SJCRH30 (cell line): ENCODE measurements at places on chromosomes 2 and 18.

DNA sequence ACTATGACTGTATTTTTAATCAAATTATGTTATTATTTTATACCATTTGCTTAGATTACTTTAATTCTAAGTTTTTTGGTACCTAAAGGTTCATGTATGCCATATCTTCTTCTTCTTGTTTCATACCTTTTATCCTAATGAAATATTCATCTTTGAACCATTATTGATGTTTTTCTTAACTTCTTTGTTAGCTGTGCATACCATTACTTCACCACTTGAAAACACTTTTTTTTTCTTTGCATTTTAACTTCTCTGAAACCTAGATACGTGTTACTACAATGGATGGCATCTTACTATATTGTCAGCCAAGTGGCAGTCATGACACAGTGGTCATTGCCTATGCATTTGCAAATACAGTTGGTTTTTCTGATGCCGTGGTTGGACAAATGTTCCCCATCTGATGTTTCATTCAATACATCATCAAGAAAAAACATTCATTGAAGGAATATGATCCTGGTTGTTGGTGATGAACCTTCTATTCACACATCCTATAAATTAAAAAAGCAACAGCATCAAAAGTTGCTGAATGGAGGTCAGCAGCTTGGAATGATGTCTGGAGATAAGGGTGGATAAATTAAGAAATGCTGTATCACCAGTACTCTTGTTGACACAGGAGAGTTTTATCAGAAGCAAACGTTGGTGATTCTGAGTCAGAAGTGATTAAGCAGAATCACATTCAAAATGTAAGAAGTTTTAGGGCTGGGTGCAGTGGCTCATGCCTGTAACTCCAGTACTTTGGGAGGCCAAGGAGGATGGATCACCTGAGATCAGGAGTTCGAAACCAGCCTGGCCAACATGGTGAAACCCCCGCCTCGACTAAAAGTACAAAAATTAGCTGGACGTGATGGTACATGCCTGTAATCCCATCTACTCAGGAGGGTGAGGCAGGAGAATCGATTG, 7.4 kb downstream of the IL36A start:
- DNase-seq = no peak

GRCh38 chr18:69447886-69448285, 47.2 kb downstream of the DOK6 start:
- no peak for DNase-seq

DNA sequence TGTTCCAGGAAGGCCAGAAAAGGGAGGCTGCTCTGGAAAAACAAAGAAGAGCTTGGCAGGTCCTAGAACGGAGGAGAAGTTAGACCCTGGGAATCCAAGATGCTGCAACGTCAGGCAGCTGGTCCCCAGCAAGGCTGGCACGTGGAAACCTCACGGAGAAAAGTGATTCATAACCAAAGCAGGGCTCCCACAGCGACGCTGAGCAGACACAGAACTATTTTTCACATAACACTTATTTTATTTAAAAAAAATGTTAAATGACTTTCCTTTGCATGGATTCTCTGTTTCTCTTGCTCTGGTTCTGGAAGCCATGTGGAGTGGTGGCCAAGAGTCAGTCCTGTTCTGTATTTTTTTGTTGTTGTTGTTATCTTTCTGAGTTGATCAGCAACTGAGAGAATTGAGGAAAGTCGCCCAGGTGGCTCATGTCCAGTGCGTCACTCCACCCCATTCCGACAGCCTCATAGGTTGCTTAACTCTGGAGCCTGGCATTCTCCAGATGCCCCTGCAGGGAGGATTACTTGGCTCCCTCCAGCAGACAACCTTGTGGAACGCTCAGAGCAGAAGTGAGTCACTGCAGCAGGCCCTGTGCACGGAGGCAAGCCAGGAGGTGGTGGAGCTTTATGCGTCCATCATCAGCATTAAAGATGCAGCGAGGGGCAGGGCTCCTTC, 229.9 kb upstream of the HDAC4 start:
- DNase-seq = no peak

DNA sequence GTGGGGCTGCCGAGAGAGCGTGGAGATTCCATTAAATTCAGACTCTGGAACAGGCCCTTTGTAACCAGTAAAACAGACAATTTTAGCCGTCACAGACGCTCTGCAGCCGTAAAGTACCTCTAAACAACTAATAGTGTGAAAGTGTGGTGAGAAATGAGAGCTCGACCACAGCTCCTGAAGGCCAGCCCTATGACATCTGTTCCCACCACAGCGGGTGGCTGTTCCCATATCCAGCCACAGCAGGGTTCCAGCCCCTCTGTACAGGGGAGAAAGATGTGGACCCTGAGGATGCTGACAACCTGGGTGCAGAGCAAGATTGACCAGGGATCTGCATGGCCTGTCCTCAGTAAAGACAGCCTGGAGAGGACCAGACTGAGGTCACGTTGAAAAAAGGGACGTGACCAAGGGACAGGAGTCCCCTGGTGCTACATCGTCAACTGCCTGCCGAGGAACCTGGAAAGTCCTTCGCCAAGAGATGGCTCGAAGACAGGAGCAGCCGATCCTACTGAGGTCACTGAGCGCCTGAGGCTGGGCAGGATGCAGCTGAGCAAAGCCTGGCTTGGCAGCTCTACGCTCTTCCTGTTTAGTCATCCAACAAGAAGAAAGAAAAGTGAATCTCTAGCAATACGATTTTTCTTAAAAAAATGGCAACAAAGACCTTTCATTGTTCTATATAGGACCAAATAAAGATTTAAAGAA, 831.7 kb downstream of the RNF144A start:
- DNase-seq = peak; percentile 38

DNA sequence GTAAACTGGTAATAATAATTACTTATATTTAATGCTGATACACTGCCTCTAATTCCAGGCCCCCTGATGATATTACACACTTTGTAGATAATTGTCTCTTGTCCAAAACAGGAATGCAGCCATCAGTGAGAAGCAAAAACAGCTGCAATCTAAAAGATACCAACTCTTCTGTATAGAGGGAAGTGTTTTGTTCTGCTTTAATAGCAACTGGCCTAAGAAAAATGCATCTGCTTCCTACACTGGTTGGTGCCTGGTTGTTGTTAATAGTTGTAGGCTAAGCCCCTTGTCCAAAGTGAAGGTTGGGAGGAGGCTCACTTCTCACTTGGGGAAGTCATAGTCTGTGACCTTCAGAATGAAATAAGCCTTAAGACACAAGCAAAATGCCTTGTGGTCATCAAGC, 332.0 kb downstream of the ZNF521 start:
- peak; percentile 23 for DNase-seq

- no peak for DNase-seq
Measured at GRCh38 chr2:24632172-24632571, 141.1 kb downstream of the NCOA1 start.

DNA sequence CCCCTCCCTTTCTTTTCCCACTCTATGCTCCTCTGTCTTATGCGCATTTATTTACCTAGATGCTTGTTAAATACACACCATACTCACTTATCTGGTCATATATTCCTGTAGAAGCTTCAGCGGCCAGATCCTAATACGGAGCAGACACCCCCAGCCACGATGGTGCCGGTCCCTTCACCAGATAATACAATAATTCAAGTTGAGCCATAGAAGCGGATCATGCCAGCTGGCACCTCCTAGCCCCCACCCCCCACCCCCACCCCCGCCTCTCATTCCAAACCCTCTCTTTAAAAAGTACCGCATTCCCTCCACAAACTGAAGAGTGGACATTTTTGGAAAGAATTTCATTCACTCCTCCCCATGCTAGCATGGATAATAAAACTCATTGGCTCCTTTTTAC, 95.2 kb downstream of the BIN1 start:
- no peak for DNase-seq

- no peak for DNase-seq
Measured at GRCh38 chr18:74518456-74519295, 15.6 kb upstream of the CNDP1 start.

- DNase-seq = no peak
Measured at GRCh38 chr18:37712776-37713175, 147.2 kb upstream of the CELF4 start.

DNA sequence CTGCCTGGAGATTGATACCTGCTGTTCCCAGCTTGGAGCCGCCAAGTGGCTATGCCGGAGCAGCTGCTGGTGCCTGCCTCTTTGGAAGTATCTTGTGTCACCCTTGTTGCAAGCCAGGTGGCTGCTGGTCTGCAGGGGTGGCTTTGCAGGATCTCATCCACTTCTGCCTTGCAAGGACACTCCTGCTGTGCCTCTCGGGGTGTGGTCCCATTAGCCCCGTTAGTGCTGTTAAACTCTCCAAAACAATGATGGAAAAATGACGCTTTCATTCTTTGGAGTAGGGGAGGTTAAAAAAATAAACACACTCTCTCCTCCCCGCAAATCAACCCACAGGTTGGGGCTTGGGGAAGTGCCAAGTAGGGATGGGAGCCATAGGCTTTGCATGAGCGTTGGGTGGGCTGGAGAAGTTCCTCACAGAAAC, 352.8 kb downstream of the RNF144A start:
- DNase-seq = no peak

DNA sequence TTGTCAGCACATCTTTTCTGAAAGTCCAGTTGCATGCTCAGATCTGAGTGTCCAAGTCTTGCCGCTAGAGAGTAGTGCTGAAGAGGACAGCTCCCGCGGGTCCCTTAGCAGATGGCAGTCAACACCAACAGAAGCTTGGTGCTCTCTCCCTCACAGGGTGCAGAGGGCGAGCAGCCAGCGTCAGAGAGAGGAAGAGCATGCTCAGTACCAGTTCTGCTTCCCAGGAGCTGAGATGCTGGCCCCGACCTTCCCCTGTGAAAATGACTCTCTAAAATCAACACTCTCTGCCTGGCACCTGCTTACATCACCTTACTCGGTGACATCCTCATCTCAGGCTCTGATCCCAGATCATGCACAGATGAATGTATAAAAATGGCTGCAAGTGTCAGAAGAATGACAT, 86.0 kb upstream of the TWIST2 start:
- peak; percentile 32 for DNase-seq

DNA sequence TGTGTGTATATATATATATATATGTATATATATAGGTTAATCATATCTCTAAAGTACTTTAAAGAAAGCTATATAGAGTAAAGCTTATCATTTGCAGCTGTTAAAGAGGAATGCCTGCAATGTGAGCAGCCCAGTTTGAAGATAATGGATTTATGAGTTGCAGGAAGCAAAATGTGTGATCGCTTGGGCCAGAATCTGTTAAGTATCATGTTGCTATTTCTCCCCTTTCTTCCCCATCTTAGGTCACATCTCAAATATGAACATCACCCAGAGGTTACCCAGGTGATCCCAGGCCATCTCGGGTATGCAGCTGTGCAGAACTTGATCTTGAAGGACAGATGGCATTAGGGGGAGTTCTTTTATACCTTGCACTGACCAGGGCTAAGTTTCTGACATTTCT, 316.5 kb downstream of the MTX2 start:
- peak; percentile 62 for DNase-seq

DNA sequence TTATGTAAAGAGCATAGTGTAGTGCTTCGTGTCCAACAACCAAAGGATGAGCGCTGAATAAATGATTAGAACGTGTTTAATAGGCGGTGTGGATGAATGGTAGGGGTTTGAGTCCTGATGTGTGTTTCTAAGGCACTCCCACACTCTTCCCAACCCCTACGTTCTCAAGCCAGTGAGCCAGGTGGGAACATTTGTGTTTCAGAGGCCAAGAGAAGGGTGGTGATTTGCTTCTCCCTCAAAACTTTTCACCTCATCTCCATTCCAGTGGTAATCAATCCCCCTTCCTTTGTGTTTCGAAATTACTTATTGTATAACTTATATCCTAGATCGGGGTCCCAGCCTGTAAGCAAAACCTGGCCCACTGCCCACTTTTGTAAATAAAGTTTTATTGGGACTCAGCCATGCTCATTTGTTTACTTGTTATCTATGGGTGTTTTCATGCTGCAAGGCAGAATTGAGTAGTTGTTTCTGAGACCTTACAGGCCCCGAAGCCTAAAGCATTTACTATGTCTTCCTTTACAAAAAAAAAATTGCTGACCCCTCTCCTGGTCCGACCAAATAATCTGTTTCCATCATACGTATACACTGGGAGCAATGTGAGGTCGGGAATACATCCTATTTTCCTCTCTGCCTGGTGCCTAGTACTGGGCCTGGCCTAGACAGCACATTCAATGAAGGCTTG, 150.8 kb upstream of the MYCN start:
- no peak for DNase-seq

DNA sequence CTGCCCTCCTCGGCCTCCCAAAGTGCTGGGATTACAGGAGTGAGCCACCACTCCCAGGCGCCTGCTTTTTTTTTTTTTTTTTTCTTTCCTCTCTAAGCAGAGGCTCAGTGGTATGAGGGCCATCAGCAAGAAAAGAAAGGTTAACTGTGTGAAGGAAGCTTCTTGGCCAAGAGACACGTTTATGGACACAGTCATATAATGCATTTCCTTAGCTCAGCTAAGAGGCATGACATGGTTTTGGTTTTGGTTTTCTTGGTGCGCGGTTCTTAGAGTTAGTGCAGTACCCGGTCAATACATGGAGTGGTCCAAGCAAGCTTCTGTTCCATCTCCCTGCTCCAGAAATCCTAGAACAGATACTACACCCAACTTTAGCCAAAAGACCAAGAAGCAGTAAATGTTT, 42.6 kb downstream of the RALBP1 start:
- DNase-seq = no peak

DNA sequence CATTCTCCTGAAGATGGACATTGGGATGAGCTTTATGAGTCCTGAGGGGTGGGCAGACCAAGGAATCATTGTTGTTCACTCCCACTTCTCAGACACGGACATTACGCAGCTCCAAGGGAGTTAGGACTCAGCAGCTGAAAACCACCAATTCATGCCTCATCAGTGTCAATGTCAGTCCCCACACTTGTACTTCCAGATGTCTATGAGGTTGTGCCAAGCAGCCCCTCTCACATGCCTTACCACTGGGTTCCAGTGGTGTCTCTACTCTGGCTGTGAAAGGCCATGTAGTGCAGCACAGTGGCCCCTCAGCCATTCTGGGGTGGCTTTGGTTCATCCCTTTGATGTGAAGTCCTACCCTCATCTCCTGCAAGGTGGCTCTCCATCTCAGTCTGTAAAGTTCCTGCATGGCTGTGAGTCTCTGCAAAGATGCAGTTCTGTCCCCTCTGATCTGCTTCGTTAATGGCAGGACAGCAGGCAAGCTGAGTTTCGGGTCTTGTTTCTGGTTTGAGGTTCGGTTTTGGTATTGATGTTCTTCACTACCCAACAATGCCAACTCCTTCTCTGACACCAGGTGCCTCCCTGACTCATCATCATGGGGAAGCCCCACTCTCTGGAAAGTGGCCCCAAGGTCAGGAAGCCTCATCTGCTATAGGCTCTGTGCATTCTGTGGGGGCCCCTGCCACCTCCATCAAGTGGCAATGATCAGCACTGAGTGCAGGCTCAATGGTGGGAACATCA, 14.0 kb upstream of the COL6A3 start:
- DNase-seq = no peak

GRCh38 chr18:59272221-59272888, 899 bp downstream of the RAX start:
- no peak for DNase-seq
